ENCODE measurements at places on chromosomes 1 and 21.

DNA sequence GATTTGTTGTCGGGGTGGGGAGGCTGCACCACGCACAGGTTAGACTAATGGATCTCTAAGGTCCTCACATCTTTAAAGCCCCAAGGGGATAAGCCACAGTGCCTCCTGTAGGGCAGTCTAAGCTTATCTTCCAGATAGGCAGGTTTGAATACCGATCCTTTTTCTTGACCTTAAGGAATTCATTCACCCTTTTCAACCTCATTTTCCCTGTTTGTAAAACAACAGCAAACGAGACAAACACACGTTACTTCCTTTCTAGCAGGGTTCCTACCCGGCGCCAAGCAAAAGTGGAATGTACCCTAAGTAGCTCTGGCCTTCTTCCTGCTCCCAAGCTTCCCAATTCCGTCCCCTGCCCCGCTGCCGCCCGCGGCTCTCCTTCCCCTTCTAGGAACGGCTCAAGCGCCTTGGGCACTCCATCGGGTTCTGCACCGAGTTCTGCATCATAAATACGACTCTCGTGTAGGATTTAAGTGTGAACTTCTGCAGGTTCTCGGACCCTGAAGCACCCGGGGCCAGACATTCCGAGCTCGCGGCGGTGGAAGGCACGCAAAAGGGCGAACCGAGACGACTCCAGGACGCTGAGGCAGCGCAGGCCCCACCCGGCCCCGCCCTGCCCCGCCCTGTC is 548 bp upstream of the CDC20 start:
- DNase-seq, result no peak

GRCh38 chr1:15994590-15995351 is 9.3 kb upstream of the SRARP start:
- DNase-seq, result no peak

DNA sequence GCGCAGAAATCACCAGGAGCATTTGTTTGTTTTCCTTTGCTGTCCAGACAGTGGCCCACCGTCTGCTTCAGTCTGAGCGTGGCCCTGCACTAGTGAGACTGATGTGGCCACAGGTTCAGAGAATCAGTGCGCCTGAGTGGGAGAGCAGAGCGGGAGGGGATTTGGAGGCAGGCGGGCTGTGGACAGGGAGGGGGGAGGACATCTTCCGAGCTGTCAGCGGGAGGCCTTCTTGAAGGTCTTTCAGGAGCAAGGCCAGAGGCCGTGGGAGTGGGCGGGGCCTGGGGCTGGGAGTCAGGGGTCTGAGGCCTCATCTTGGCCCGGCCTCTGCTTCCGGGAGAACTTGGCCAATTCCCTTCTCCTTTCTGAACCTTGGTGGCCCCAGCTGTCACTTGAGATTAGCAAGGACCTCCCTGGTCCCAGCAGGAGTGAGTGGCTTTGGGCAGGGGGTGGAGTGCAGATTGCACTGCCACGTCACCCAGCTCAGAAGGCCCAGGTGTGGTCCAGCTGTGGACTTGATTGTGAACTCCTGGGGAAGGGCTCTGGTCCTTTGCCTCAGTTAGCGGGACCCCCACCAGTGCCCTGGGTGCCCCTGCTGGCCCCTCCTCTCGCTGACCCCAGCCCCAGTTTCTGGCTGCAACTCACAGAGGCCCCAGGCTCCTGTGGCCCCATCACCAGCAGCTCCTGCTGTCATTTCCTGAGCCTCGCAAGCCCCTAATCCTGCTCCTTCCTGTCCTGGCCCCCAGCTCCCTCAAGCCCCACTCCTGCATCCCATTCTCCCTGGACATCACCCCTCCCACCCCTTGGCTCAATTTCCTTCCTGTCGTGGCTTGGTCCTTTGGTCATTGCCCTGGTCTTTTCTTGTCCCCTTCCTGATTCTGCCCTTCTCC is 8.4 kb downstream of the TNFRSF1B start:
- DNase-seq, result no peak

GRCh38 chr1:25906644-25907300 is 553 bp upstream of the STMN1 start:
- no peak for DNase-seq

DNA sequence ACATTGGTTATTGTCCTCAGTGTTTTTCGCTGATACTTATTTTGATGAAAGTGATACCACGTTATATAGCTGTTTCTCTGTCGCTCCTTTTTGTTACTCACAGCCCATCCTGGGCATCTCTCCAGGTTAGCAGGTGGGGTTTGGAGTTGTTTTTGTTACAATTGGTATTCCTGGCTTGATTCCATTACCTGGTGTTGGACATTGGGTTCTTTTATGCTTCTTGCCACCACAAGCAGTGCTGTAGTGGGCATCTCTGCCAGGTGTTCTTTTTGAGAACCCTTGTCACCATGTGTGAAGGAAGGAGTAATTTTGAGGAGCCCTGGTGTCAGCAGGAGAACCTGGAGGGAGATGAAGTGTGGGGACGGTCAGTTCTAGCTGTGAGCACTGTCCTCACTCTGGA is 47.5 kb upstream of the PWP2 start:
- no peak for DNase-seq

DNA sequence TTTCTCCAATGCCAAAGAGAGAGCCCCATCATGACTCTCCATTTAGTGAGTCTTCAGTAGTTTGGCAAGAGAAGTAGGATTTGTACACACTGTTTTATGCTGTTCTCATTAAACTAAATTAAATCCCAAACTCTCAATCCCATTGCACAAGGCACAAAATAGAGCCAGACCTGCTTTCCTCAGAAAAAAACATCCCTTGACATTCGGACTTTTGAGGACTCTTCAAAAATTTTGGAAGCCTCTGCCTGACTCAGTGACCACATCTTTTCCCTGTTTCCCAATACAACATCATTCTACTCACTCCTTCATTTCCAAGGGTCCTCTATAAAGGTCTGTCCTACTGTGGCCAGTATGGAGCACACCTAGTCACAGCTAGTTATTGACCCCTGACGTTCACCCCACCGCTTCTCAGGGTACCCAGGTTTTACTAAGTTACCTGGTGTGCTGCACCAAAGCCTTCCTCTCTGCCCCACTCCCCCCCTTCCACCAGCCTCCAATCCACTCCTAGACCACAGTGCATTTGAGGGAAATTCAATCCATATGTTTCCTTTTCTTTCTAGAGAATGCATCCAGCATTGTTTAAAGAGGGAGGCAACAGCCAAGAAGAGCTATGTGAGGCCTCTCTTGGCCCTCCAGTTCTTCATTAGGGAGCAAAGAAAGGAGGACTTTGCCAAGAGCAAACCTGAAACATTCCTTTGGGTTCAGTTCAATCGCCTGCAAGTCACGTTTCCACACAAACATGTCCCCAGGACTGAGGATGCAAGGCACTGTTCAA is 428.7 kb downstream of the PLPP3 start:
- no peak for DNase-seq

GRCh38 chr1:210456731-210457255 is 128.1 kb downstream of the HHAT start:
- no peak for DNase-seq

DNA sequence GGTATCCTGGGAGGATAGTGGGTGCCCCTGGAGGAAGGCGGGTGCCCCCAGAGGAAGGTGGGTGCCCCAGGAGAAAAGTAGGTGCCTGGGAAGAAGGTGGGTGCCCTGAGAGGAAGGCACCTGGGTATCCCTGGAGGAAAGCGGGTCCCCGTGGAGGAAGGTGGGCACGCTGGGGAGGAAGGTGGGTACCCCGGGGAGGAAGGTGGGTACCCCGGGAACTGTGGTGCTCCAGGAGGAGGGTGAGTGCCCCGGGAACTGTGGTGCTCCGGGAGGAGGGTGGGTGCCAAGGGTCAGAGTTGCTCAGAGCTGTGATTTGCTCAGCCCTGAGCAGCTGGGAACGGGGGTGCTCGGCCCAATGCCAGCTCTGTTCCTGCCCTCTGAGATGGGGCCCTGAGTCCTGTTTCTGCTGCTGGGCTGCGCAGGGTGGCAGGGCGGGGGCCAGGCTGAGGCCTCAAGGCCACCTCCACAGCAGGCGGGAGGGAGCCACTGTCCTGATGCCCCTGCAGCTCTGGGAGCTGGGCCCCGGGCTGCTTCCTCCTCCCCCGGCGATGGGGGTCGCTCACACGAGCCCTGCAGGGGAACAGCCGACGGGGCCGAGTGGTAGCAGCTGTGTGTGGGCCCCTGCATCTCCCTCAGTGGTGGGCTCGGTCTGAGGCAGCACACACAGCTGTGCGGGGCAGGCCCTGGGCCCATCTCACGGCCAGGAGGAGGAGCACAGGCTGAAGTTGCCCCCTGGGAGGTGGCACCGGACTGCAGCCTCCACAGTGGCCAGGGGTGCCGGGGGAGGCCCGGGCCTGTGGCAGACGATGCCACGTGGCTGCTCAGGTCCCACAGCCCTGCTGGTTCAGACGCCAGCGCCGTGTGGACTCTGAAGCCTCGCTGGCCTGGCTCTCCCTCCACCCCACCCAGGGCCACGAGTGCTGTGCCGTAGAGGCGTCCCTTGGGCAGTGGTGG is 57.4 kb downstream of the SLX9 start:
- DNase-seq, result peak; percentile 59

DNA sequence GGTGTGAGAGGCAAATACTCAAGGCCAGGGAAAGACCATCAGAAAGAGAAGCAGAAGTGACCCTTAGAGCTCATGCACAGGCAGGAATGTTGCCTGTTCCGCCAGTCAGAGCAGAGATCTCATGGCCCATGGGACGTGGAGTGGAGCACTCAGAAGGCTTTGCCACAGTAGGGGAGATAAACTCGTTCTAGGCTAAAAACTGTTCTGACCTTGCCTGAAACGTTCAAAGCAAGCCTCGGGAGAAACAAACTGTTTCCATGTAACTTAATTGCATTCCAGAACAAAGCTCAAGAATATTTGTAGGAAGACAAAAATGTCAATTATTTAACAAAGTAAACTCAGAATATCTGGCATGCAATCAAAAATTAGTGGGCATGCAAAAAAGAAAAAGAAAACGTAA is 20.7 kb upstream of the SLC19A1 start:
- no peak for DNase-seq

- no peak for DNase-seq
Observed at GRCh38 chr21:45550522-45551210, 8.4 kb upstream of the SLC19A1 start.

GRCh38 chr1:6220236-6220635 is 14.3 kb downstream of the RNF207 start:
- no peak for DNase-seq

DNA sequence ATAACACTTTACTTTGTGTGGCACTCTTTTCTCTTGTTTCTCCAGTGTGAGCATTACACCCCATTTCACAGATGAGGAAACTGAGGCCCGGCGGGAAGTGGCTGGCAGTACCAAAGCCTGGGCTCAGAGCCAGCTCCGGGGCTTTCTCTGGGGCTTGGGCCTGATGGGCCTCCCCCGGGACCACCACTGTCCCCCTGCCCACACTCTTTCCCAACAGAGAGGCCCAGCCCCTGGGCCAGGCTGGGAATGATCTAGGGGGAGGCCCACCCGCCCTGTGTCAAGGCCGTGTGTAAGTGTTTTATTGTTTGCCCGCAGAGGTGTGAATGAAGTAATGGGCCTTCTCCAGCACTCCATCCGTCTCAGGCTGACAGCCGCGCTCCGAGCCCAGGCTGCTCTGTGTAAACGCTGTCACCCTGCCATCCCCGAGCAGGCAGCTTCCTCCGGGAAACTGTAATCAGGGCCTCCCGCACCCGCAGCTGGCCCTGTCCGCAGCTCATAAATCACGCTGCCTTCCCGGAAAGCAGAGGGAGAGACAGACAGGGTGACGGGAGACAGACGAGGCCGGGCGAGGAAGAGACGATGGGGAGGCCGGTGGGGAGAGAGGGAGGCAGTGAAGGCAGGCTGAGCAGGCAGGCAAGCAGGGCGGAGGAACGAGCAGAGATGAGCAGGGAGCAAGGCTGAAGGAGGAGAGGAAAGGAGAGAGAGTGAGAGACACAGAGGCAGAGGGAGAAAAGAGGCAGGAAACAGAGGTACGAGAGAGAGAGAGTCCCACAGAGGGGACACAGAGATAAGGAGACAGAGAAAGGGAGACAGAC is 109.7 kb upstream of the ZBTB40 start:
- no peak for DNase-seq

GRCh38 chr21:41831866-41832595 is 47.1 kb downstream of the PRDM15 start:
- no peak for DNase-seq

DNA sequence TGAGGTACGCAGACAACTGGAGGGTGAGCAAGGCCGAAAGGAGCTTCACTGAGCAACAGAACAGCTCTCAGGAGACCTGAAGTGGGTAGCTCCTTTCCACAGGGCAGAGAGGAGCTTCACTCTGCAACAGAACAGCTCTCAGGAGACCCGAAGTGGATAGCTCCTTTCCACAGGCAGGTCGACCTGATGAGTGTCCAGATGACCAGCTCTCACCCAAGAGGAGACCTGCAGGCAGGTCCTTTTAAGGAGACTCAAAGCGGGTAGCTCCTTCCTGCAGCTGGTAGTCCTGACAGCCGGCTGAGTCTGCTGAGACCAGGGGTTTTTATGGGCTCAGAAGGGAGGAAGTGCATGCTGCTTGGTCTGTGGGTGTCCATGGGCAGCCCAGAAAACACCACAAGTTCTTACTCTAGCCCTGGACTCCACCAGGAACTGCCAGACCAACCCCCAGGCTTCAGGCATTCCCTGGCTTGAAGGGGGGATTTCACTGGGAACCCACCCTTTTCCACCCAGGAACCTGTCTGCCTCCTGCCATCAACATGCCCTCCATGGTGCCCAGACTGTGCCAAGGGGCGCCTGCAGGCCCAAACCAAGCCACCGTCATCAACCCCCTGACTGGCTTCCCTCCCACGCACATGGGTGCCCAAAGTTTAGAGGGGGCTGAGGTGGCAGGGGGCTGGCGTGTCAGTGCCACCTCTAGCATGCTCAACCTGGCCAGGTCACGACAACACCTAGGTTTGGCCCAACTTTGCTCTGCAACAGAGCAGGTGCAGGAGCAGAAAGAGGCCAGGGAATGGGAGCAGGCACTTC is 43.6 kb downstream of the ZBTB8OS start:
- no peak for DNase-seq

- DNase-seq, result no peak
Observed at GRCh38 chr1:209769171-209769904, 13.5 kb downstream of the TRAF3IP3 start.

DNA sequence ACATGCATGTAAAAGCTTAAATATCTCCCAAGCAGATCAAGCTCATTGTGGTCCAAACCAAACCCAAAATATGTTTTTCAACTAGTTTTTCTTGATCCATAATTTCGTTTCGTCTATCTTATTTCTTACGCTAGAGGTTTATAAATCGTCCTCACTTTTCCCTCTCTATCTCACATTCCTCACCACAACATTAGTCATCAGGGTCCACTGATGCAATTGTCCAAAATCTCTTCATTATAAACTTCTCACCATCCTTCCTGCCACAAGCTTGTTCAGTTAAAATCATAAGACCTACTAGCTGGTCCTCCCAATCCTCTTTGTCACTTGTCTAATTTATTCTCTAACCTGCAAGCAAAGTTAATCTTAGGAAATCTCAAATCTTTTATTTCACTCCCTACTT is 173.0 kb upstream of the PALMD start:
- no peak for DNase-seq

Data from RWPE2 (cell line).